ENCODE measurements at places on chromosomes 5 and 9.

GRCh38 chr9:94904806-94905205, 178.3 kb downstream of the AOPEP start:
- no peak for DNase-seq

DNA sequence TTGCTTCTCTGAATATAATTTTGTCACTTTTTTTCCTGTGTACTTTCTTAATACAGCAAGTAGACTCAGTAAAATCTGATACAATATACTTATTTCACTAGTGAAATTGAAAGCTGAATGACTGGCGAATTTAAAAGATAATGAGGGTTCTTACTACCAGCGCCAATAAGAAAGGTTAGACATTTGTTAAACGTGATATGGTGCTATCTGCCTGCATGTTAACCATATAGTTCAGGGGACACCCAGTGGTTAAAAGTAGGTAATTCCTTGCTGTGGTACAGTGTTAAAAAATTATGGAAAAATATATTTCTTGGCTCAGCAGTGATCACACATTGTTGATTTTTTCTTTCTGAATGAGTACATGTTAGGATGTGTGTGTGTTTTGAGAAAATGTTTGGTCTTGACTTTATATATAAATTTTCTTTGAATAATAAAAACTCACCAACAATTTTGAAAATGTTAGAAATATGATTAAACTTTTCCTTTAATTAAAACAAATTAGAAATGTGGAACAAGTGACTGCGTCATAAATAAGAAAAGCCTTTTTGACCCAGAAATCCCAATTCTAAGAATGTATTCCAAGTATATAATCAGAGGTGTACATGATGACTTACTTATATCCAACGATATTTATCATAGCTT, 25.8 kb downstream of the CAST start:
- no peak for DNase-seq

DNA sequence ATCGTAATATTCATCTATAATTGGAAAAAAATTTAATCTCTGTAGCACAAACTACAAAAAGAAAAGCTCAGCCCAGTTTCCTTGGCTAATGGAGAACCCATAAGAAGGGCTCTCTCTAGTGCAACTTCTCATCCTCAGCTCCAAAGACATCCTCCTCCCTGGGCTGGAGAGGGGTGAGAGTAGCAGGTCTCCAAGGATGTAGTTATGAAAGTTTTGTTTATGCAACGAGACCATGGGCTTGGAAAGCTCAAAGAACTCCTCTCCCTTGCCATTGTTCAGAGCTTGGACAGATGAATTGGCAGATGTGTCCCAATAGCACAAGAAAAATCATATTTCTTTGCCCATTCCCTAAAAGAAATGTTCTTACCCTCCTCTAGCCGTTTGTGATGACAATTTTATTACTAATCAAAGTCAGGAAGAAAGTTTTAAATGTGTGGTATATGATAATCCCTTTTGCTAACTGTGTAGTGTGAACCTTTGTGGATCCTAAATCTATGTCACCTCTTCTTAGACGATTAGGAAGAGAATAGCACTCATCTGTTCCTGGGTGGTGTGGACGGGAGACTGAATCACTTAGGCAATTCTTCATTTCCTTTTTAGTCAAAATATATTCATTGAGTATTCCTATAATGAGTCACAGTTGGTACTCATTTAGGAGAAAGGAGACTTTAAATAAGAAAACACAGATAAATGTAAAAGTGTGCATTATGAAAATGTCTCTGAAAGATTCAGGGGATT, 52.2 kb downstream of the GARNL3 start:
- DNase-seq, result no peak

- DNase-seq, result no peak
These were observed 276.8 kb downstream of the PBX3 start for GRCh38 chr9:126023962-126024361.

DNA sequence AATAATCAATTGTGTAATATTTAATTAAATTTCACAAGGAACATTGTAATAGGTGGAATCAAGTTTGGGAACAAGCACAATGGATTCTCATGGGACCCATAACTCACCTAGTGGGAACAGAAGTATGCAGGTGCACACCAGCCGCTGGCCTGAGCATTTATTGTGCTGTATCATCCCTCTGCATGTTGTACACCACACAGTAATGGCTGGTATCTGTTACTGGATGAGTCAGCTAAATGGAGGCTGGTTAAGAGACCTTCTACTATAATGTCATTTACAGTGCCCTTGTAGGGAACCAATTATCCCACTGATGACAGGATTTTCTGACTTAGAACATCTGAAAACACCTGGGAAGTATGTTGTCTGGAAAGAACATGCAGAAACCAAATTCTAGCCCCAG, 3.2 kb upstream of the MAP3K1 start:
- DNase-seq, result no peak

GRCh38 chr9:95107976-95108375, 209.5 kb downstream of the FANCC start:
- DNase-seq, result no peak

DNA sequence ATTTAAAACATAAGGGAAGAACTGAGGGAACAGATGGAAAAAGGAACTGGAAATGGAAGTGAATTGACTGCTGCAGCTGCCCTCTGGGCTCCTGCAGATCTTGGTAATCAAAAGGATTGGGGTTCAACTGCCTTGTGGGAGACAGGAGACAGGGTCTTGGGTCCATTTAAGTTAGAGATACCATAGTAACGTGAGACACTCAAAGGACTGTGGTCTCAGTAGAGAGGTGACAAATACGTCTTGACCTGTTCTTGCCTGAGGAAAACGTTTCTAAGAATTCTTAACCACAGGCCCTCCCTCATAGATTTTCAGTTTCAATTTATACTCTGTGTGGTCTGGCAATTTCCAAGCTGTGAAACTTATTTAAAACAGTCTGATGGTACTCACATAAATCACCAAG, 100.8 kb upstream of the DHFR start:
- no peak for DNase-seq

DNA sequence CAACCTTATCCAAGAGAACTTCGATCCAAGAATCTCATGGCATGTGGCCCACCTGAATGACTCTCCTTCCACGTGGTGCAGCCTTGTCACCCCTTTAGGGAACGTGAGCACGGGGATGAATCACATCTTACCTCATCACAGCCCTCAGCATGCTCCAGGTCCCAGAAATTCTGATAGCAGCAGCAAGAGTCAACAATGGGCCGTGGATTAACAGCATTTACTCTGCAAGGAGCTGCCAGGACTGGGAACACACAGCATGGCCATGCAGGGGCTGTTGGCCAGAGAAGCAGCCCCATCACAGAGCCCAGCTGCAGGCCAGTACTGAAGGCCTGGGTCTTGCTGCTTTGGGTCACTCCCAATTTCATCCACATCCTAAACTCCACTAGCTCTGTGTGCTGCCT, 150.4 kb downstream of the C5orf15 start:
- DNase-seq, result no peak

GRCh38 chr5:171629628-171630349, 155.8 kb upstream of the SMIM23 start:
- no peak for DNase-seq

DNA sequence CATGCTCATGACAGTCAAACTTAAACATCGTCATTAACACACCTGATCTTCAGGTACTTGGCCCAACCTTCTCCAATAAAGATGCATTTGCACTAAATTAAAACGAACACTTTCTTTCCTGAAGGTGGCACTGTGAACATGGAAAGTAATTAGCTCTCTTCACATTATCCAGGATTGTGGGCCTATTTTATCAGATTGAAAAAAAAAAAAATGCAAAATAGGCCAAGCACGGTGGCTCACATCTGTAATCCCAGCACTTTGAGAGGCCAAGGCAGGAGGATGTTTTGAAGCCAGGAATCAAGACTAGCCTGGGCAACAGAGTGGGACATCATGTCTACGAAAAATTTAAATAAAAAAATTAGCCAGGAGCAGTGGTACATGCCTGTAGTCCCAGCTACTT, 14.4 kb upstream of the CDC20B start:
- no peak for DNase-seq

- no peak for DNase-seq
These were observed 8.5 kb downstream of the TNC start for GRCh38 chr9:115109486-115109885.

GRCh38 chr9:89606049-89606623, 1.3 kb downstream of the GADD45G start:
- DNase-seq, result no peak

DNA sequence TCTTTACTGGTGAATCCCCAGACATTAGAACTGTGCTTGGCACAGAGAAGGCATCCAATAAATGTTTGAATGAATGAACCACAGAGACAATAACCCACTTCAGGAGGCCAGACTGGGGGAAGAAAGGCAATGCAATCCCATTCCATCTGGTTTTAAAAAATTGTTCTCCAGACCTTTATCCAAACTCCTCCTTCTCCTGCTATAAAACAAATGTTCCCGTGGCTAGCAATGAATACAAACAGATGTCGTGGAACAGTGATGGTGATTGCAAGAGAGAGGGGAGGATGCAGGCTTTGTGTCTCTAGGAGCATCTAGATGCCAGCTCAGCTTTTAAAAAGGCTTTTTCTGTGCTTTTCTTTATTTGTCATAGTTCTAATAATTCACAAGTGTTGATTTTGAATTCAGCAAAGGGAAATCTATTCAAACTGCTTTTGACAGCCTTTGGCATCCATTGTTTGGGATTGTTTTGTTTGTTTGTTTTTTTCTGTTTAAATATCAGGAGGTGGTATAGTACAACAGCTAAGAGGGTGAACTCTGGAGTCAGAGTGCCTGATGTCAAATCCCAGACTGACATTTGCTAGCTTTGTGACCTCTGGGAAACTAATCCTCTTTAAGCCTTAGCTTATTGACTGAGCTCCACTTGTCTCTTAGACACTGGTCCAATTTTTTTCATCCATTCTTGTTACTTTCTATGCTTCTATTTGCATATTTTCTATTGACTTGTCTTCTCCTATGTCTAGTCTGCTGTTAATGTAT, 59.1 kb downstream of the TNFSF15 start:
- no peak for DNase-seq

- DNase-seq, result no peak
These were observed 201.3 kb upstream of the IL12B start for GRCh38 chr5:159531554-159532105.
